ENCODE measurements at places on chromosomes 6 and 20.

DNA sequence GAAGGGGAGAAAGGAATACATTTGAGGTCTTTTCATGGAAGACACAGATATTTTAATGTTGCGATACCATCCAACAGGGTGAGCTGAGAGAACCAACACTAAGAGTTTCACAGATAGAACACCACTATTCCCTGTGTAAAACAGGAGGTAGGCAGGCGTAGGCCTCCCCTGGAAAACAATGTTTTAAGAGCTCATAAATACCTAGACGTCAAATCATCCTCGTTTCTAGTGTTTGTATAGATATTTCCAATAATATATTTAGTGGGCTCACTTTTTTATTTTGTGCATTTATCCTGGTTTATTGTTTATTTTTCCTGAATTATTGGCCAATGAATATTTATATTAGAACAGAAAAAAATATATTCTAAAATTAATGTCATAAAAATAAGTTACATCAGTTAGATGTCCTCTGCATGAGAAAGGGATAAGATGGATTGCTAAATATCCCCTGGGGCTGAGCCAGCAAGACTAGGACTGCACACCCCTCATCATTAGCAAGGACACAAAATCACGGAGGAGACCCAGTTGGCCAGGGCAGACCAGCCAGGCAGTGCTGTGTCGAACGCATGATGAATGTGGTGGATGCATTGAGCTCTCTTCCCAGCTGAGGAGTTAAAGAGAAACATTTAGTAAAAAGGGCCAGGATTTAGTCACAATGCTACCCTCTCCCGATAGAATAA lies 380.5 kb downstream of the C6orf118 start:
- DNase-seq = no peak

- DNase-seq = no peak
Observed at GRCh38 chr20:50470264-50470858, 39.8 kb upstream of the PTPN1 start.

DNA sequence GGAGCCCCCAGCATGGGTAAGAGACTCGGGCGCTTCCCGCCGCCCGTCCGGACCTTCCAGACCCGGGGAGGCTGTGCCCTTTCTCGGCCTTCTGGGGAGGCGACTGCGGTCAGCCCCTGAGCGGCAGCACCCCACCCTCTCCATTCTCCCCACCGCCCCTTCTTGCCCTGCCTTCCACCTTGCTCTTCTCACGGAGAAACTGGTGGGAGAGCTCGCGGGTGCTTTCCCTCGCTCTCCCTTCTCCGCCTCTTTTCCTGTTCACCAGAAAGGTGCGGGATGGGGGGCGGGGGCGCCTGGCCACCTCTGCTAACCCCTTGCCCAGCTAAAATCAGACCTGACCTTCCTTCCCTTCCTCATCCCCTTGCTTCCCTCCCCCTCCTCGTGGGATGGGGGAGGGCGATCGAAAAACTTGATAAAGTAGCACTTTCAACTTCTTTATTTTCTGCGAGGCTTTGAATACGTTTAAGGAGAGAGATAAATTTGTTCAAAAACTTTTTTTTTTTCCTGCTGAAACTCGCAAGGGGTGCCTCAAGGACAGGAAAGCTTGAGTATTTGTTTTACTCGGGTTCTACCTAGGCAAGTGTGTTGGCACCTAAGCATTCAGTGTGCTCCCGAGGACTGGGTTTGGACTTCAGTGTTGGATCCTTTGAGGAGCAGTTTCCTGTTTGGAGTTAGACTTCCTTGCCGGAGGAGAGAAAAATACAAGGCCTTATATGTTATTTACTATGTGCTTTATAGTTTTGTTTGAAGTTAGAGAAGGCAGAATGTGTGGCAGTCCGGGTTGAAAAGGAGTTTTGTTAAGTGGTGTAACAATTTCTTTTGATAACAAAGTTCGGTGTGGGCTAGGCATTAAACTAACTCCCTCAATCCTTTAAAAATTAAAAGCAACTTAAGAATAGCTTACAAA lies 897 bp downstream of the CD2AP start:
- no peak for DNase-seq

DNA sequence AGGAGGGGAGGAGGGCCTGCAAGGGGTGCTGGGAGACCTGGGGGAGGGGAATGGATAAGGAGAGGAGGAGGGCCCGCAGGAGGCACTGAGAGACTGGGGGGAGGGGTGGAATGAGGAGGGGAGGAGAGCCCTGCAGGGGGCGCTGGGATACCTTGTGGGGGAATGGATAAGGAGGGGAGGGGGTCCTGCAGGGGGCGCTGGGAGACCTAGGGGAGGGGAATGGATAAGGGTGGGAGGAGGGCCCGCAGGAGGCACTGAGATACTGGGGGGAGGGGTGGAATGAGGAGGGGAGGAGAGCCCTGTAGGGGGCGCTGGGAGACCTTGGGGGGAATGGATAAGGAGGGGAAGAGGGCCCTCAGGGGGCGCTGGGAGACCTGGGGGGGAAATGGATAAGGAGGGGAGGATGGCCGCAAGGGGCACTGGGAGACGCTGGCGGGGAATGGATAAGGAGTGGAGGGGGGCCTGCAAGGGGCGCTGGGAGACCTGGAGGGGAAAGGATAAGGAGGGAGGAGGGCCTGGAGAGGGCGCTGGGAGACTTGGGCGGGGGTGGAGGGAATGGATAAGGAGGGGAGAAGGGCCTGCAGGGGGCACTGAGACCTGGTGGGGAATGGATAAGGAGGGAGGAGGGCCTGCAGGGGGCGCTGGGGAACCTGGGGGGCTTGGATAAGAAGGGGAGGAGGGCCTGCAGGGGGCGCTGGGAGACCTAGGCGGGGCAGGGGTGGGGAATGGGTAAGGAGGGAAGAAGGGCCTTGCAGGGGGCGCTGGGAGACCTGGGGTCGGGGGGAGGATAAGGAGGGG lies 1.3 kb upstream of the CTCFL start:
- DNase-seq = peak; percentile 33

GRCh38 chr6:110810896-110811586 lies 4.2 kb downstream of the CDK19 start:
- no peak for DNase-seq

GRCh38 chr6:141415896-141416295 lies 716.8 kb upstream of the GJE1 start:
- no peak for DNase-seq

DNA sequence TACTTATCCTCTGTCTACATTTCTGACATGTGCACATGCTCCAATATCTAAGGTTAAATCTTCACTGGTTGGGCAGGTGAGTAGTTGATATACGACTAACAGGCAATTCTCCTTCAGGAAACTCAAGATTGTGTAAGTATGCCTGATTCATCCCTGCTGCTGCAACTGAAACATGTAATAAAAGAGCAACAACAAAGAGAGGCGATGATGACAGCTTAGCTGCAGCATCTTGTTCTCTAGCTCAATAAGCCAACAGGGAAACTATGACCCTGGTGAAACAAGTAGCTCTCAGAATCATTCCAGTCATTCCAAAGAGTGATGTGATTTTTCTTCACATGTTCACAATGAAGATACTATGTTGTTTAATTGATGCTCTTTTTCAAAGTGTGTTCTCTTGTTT lies 74.4 kb downstream of the ELOVL4 start:
- no peak for DNase-seq

DNA sequence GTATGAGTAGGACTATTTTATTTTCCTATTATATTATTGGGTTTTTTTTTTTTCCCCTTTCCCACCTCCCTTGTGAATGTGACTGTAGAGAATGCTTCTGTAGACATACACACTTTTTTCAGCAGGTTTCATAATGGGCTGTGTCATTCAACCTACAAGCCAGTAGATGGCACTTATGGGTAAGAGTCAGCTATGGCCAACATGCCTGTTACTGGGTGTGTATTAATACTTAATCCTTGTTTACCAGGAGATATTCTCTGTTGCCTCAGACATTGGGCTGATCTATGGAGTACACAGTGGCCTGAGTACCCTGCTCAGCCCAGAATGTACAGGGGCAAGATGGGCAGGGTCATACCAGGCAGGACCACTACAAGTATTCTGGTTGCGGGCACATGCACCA lies 382.5 kb downstream of the EPHA7 start:
- peak; percentile 25 for DNase-seq

DNA sequence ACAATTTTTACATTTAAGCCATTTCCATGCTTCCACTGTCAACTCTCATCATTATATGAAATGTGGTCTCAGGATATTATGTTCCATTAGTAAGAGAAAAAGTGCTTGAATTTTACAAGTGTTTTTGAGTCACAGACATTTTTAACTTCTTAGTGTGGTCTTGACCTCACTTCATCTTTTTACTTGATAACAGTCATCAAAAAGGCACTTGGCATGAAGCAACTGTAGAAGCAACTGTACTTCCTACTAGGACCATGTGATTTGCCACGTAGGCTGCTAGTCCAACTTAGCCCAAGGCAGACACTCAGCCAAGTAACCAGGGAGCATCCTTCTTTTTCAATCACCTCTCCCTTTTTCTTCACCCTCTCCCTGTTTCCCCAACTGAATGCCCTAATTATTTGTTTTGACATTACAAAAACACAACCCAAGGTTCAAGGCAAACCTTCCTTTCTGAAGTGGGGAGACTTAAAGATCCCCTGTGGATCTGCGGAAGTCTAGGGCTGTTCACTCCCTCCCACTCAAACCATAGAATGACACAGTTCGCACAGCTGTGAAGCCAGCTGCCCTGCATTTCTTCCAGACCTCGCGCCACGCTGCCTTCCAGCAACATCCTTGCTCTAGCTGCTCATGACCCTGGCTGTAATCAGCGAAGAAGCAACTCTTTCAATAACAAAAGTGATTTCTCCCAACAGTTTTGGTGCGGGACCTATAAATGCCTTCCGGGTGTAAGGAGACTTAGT lies 45.0 kb downstream of the PHACTR1 start:
- DNase-seq = no peak

GRCh38 chr20:19769507-19769906 lies 11.4 kb downstream of the RIN2 start:
- no peak for DNase-seq

DNA sequence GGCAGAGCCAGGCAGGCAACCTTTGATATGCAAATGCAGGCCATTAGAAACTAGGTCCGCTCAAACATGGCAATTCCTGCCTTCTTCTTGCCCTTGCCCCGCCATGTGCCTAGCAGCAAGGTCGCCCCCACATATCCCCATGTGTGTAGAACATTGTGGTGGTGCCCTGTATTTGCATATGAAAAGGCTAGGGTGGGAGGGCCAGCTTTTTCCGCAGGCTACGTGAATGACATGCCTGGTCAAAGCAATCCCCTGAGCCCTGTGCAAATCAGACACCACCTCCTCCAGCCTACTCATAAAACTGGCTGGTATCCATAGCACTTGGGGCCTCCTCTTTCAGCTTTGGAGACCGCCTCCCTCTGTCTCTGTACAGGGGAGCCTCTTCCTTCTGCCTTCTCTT lies 31.6 kb downstream of the GSTA2 start:
- DNase-seq = no peak

GRCh38 chr6:56109149-56109548 lies 138.2 kb downstream of the COL21A1 start:
- no peak for DNase-seq

- no peak for DNase-seq
Observed at GRCh38 chr6:121896771-121897170, 461.3 kb downstream of the GJA1 start.

GRCh38 chr20:9160331-9160730 lies 91.4 kb downstream of the PLCB4 start:
- no peak for DNase-seq

DNA sequence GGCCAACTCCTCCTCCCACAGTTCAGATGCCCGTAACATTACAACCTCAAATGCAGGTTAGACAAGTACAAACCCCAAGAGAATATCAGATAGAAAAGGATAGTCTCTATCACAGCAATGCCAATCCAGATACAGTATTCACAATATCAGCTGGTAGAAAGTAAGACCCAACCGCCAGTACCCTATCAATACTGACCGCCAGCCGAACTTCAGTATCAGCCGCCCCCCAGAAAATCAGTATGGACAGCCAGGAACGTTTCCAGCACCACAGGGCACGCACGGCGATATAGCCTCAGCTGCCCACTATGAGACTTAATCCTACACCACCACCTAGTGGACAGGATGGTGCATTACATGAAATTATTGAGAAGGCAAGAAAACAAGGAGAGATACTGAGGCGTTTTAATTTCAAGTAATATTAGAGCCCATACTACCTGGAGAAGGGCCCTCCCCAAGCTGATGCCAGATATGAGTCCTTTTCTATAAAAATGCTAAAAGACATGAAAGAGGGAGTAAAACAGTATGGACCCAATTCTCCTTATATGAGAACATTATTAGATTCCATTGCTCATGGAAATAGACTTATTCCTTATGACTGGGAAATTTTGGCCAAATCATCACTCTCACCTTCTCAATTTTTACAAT lies 17.6 kb upstream of the EIF2S2 start:
- DNase-seq = peak; percentile 76

GRCh38 chr6:25363427-25363826 lies 84.3 kb downstream of the CARMIL1 start:
- DNase-seq = no peak

DNA sequence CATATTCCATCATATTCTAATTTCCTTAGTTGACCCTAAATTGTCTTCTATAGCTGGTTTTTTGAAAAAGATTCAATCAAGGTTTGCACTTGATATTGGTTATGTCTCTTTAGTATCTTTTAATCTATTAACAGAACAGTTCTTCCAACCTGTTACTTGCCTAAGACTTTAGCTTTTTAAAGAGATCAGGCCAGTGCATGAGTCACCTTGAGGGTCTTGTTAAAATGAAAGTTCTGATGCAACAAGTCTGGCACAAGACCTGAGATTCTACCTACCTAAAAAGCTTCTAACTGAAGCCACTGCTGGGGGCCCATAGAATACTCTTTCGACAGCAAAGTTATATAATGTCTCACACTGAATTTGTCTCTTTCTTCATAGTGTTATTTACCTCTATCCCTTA lies 3.2 kb downstream of the USP45 start:
- no peak for DNase-seq

GRCh38 chr20:38136421-38137245 lies 28.4 kb downstream of the TGM2 start:
- no peak for DNase-seq

DNA sequence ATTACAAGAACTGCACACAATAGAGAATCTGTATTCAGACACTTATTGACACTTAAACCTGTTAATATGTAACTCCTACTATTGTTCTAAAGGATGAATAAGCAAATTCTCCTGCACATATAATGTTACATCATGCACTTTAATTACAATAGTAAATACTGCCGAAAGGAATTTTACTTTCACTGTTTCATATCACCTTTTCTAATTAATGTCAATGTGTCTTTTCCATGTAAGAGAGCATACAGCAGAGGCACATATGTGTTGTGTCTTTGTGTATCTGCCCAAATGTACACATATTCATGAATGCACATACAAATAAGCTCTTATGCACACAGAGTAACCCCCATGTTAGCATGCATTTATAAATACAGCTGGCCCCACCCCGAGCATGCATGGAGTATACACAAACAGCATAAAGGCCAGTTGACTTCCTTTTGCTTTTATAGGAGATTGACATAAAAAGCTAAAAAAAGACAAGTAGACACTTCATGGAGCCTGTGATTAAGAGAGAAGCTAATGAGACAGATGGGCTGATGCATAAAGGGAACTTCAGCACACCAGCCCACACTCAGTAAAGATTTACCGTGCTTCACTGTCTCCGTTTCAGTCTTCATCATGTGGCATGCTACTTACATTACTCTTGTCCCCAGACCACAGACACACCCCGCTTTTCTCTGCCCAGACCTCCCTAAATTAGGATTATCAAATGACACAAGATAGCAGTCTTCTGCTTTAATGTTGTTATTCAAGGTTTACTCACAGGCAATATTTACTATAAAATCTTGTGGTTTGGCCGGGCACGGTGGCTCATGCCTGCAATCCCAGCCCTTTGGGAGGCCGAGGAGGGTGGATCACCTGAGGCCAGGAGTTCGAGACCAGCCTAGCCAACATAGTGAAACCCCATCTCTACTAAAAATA lies 184.6 kb downstream of the ATXN1 start:
- no peak for DNase-seq

Data from HEK293T (cell line).